ENCODE measurements at places on chromosomes 1 and 21. TPM values are rescaled to one million over a fixed set of nuclear protein-coding genes. Genes with fewer than 3 reads are reported as not detected.

- peaks cover 69% of the 10 kb centered on the region for H3K4me1 ChIP-seq
- no peak overlapping the region for H3K4me3 ChIP-seq
- H3K27me3 ChIP-seq, result no peaks in the 10 kb centered on the region
- no peak for DNase-seq
- H3K27ac ChIP-seq, result no peak overlapping the region
Measured at GRCh38 chr1:108695535-108695934, 3.4 kb downstream of the PRPF38B start.

DNA sequence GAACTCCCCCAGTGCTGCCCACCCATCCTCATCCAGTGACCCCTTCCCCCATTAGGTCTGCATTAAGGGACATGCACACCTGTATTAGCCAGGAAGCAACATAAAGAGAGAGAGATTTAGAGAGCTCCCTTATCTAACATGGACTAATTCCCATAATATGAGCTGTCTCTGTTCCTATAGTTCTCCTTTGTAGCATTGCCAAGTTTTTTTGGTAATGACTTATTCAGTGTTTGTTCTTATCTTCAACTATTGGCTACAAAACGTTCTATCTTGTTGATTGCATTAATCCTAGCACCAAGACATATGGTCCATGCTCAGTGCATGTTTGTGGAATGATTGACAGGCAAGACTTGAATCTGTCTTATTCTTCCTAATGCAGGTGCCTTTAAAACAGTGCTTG lies 264.0 kb downstream of the ADGRL2 start:
- peaks cover 7% of the 10 kb centered on the region for H3K4me1 ChIP-seq
- H3K36me3 ChIP-seq, result no peaks in the 10 kb centered on the region
- H3K27me3 ChIP-seq, result no peaks in the 10 kb centered on the region
- no peak overlapping the region for H3K4me3 ChIP-seq
- no peak for DNase-seq

The ST6GALNAC5 gene
- total RNA-seq, result 0.14 TPM

GRCh38 chr1:183632964-183633363 lies 2.6 kb downstream of the ARPC5 start:
- H3K4me1 ChIP-seq, result peaks cover 64% of the 10 kb centered on the region
- H3K27ac ChIP-seq, result peak overlapping the region; percentile 91
- no peak for DNase-seq
- peak overlapping the region; percentile 86 for H3K4me3 ChIP-seq
- H3K36me3 ChIP-seq, result peaks cover 47% of the 10 kb centered on the region
- no peaks in the 10 kb centered on the region for H3K27me3 ChIP-seq

The ECM1 gene
- 15.4 TPM for total RNA-seq

DNA sequence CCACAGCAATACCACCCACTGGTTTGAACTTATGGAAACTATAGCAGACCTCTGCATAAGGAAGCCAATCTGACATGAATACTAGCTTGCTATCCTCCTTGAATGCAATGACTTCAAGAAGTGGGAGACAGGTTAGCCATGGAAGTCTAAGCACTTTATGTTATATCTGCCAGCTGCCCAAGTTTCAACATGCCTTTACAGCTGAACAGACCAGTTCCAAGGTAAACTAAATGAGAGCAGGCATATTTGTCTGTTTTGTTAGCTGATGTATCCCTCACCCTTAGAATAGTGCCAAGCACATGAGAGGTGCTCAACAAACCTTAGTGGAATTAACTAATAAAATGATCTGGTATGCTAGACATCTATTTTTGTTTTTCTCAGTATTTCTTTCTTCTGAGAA lies 65.1 kb downstream of the ALG14 start:
- H3K36me3 ChIP-seq, result no peaks in the 10 kb centered on the region
- no peak overlapping the region for H3K27ac ChIP-seq
- DNase-seq, result no peak
- no peaks in the 10 kb centered on the region for H3K27me3 ChIP-seq

The CD1E gene
- total RNA-seq, result 0.42 TPM

GRCh38 chr21:38968887-38969543 lies 163.3 kb downstream of the ETS2 start:
- H3K27me3 ChIP-seq, result no peaks in the 10 kb centered on the region
- no peak overlapping the region for H3K4me3 ChIP-seq
- no peak overlapping the region for H3K27ac ChIP-seq
- DNase-seq, result no peak
- H3K4me1 ChIP-seq, result no peaks in the 10 kb centered on the region

DNA sequence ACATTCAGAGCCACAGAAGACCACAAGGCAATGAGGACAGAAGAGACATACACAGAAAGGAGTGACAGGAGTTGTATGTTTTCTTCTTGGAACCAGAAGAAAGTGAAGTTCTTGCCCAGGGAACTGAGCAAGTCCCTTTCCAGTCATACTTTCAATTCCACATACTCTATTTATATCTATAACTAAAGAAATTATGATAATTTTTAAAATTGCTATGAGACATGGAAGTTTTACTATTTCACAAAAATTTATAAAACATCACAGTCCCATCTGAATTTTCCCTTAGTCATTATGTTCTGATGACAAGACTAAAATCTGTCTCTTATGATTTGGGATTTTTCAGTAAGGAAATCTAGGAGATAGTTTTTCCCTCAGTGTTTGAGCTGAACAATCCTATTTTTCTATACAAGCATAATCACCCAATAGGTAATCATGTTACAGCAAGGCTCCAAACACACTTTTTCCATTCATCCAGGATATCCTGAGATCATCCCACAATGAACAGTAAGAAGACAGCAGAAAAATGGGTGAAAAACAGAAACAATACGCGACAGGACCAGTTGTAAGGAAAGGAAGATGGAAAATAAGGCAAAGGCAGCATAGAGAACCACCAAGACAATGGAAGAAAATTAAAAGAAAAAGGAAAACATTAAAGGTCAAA lies 154.6 kb downstream of the VAV3 start:
- H3K36me3 ChIP-seq, result no peaks in the 10 kb centered on the region
- no peak overlapping the region for H3K27ac ChIP-seq
- no peaks in the 10 kb centered on the region for H3K27me3 ChIP-seq
- DNase-seq, result no peak

DNA sequence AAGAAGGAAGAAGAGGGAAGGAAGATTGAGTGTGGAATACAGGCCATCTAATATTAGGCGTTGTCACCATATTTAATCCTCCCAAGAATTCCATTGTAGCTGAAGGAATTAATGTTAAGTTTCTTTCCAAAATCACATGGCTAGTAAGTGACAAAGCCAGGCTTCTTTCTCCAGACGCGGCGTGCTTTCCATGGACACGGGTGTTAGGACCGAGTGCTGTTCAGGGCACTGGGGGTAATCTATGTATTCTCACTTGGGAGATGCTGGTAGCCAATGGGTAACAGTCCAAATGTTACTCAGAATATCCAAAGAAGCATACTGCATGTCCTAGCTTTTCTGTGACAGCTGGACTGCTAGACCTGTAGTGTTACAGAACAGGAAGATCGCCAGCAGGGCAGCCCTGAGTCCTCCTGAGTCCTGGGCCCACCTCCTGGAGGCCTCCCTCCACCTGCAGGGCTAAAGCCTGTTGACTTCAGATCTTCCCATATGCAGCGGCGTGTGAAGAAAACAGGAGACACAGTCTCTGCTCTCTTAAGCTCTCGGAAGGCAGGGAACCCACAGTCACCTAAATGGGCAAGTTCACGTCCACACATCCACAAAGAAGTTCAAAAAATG lies 5.3 kb downstream of the IGSF9 start:
- no peaks in the 10 kb centered on the region for H3K4me1 ChIP-seq
- no peak for DNase-seq
- no peaks in the 10 kb centered on the region for H3K36me3 ChIP-seq
- no peak overlapping the region for H3K27ac ChIP-seq

DNA sequence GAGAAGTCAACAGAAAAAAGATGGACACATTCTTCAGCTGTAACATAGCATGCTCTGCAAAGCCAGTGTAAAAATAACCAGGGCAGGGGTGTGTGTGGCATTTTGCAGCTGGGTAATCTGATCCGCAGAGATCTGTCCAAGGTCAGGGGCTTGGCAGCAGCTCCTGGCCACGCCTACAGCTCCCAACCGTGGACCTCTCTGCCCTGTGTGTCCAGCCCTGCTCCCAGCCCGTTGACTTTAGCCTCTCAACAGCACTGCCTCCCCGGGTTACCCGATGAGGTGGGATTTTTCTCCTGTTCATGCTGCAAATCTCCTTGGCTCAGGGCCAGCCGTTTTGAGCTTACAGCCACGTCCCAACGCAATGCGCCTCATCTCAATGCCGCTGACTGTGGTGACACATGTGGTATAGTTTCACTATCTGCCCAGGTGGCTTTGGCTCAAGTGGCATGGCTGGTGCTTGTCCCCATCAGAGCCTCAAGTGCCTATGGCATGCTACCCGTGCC lies 68.1 kb downstream of the VWA5B1 start:
- peaks cover 11% of the 10 kb centered on the region for H3K4me1 ChIP-seq
- H3K4me3 ChIP-seq, result no peak overlapping the region
- H3K36me3 ChIP-seq, result no peaks in the 10 kb centered on the region
- peaks cover 7% of the 10 kb centered on the region for H3K27me3 ChIP-seq
- peak; percentile 83 for DNase-seq

GRCh38 chr1:208057056-208057455 lies 146.1 kb upstream of the CD34 start:
- H3K27ac ChIP-seq, result no peak overlapping the region
- peaks cover 89% of the 10 kb centered on the region for H3K36me3 ChIP-seq
- no peak for DNase-seq
- H3K4me3 ChIP-seq, result no peak overlapping the region
- no peaks in the 10 kb centered on the region for H3K27me3 ChIP-seq

The ADAMTS1 gene
- total RNA-seq, result 27.5 TPM

DNA sequence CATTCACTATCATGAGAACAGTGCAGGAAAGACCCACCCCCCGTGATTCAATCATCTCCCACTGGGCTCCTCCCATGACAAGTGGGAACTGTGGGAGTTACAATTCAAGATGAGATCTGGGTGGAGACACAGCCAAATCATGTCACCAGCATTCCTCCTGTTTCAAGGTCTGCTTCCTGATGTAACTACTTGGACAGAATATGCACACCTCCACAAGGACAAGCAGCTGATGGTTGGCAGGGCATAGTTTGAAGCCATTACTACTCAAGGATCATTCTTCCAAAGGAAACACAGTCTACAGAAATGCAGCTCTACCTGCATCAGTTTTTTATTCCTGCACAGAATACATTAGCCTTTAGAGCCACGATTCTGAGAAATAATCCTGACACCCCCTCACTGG lies 28.5 kb upstream of the RNF2 start:
- no peaks in the 10 kb centered on the region for H3K36me3 ChIP-seq
- H3K27ac ChIP-seq, result no peak overlapping the region
- no peak overlapping the region for H3K4me3 ChIP-seq
- no peak for DNase-seq
- H3K27me3 ChIP-seq, result no peaks in the 10 kb centered on the region
- no peaks in the 10 kb centered on the region for H3K4me1 ChIP-seq

GRCh38 chr1:196546272-196547111 lies 61.7 kb downstream of the KCNT2 start:
- H3K4me1 ChIP-seq, result no peaks in the 10 kb centered on the region
- no peak overlapping the region for H3K27ac ChIP-seq
- H3K4me3 ChIP-seq, result no peak overlapping the region
- no peak for DNase-seq
- H3K27me3 ChIP-seq, result no peaks in the 10 kb centered on the region
- H3K36me3 ChIP-seq, result no peaks in the 10 kb centered on the region

The LCE2B gene
- total RNA-seq, result not detected

DNA sequence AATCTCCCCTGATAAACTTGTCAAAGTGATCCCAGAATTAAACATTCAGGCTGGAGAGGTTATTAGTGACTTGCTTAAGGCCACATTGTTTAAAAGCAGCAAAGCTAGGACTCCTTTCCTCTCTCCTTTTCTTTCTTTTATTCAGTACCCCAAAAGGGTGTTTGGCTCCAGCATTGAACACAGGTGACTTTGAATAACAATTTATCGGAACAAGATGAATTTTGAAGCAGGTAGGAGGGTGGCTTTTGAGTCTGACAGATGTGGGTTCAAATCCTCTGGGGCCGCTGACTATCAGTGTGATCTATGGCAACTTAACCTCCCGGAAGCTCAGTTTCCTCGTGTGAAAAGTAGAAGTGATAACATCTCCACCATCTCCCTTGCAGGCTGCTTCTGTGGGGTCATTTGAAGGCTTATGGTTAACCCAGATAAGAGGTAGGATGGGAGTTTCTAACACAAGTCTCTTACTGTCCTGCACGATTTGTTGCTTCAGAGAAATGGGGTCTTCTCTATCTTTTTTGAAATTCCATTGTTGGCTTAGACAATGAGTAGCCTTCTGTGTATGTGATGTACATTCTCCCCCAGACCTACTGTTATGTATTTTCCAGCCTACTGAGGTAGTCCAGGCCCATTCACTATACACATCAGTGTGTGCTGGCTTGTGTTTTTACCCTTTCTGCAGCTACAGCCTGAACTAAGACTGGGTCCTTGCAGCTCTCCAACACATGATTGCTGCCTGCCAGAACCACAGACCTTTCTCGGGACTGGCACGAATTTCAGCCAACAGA lies 29.0 kb downstream of the JUN start:
- H3K4me1 ChIP-seq, result no peaks in the 10 kb centered on the region
- H3K27ac ChIP-seq, result peak overlapping the region; percentile 63
- H3K27me3 ChIP-seq, result no peaks in the 10 kb centered on the region
- no peak overlapping the region for H3K4me3 ChIP-seq

- H3K4me3 ChIP-seq, result no peak overlapping the region
- no peaks in the 10 kb centered on the region for H3K4me1 ChIP-seq
- H3K36me3 ChIP-seq, result no peaks in the 10 kb centered on the region
- DNase-seq, result no peak
Measured at GRCh38 chr1:179369751-179370341, 4.1 kb downstream of the AXDND1 start.

DNA sequence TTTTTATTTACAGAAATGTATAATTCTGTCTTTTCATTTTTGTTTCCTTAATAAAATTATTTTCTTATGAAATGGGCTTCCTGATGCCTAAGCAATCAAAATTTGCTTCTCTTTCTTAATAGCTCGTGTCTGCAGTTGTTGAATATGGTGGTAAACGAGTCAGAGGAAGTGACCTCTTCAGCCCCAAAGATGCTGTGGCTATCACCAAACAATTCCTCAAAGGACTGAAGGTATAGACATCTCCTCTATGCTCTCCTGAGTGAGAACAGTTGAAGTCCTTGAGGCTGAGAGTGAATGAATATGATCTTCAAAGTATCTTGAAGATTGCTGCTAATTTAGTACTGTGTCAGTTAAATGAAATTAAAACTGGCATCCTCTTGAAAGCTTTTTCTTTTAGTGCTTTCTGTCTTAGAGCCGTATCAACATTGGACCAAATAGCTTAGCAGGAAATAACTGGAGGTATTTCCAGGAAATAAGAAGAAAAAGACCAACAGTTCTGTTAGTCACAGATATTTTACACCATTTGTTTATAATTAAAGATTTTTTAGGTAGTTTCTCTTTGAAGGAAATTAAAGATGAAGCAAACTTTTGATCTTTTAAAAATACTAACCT lies 24.7 kb downstream of the VPS45 start:
- no peak overlapping the region for H3K4me3 ChIP-seq
- H3K27ac ChIP-seq, result no peak overlapping the region
- DNase-seq, result no peak
- peaks cover 9% of the 10 kb centered on the region for H3K4me1 ChIP-seq
- H3K36me3 ChIP-seq, result peaks cover 4% of the 10 kb centered on the region
- H3K27me3 ChIP-seq, result no peaks in the 10 kb centered on the region

The IVNS1ABP gene
- total RNA-seq, result 24.7 TPM

DNA sequence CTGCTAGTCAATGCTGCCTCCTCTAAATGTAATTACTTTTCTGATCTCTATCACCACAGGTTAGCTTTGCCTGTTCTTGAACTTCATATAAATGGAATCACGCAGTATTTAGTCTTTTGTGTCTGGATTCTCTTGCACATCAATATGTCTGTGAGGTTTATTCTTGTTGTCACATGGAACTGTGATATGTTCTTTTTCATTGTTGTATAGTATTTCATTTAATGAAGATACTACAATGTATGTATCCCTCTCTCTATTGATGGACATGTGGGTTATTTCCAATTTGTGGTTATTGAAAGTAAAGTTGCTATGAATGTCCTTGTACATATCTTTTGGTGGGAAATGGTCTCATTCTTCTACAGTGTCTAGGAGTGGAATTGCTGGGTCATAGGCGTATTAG lies 16.7 kb upstream of the PADI1 start:
- no peak for DNase-seq
- no peak overlapping the region for H3K4me3 ChIP-seq
- no peak overlapping the region for H3K27ac ChIP-seq
